ENCODE measurements at places on chromosomes 7 and 10. TPM values are rescaled to one million over a fixed set of nuclear protein-coding genes. Genes with fewer than 3 reads are reported as not detected.

KLF14 gene
- total RNA-seq = not detected

UPP1 gene
- 17.1 TPM for total RNA-seq

CALML5 gene
- total RNA-seq = not detected

NODAL gene
- total RNA-seq = not detected

IL2RA gene
- not detected for total RNA-seq

SRRT gene
- total RNA-seq = 45.6 TPM

LRRC61 gene
- total RNA-seq = 11.2 TPM

CLIP2 gene
- 22.4 TPM for total RNA-seq

SMIM30 gene
- 79.0 TPM for total RNA-seq

LLCFC1 gene
- not detected for total RNA-seq

XRCC2 gene
- total RNA-seq = 0.55 TPM

SH2D4B gene
- total RNA-seq = 0.33 TPM

WNT8B gene
- total RNA-seq = not detected

BTBD16 gene
- total RNA-seq = 0.55 TPM

All from sigmoid colon (tissue), 7 donors.